ENCODE measurements at places on chromosomes 7 and 10.

DNA sequence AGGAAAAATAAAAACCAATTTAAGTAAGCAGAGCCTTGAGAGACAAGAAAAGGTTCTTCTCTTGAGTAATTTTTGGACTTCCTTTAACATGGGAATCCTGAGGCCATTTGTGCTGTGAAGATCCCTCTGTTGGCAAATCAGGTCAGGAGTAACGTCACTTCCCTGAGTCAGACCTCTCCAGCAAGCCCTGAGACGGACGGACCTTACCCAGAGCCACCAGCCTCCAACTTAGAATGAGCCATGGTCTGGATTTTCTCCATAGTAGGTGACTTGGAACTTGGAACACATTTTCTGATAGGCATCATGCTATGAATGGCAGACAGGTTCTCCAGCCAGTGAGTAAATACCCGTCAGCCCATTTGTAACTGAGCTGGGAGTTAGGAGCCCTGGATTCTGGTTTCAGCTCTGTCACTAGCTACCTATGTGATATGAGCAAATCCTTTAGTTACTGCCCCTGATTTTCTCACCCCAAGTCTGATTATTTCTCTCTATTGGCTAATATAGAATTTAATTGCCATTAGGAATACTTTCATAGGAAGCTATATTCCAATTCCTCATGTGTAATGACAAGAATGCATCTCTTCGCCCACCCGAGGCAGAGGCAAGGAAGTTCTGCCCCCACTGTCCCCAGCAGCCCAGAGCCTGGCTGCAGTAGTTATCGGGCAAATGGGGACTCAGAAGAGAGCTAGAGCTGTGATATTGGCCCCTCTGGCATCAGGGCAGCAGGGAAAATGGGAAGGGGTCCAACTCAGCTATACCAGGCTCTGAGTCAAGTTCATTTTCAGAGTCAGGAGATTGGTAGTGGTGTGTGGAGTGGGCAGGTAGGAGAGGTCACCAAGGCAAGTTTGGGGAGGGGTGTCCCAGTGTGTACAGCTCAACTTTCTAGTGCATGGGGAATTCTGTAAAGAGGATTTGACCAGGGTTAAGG, 153.7 kb upstream of the AGK start:
- no peak for DNase-seq

GRCh38 chr10:4144817-4145216, 359.8 kb upstream of the KLF6 start:
- no peak for DNase-seq

GRCh38 chr10:110777017-110777416, 94.7 kb upstream of the PDCD4 start:
- DNase-seq = no peak

GRCh38 chr7:128910569-128910945, at the start of gene KCP:
TSS of gene KCP (minus strand) at chr7:128910709. CDS start at chr7:128910676, 33 bp downstream.
- DNase-seq = no peak

- DNase-seq = no peak
Observed at GRCh38 chr7:96695581-96695980, 14.1 kb downstream of the SEM1 start.

DNA sequence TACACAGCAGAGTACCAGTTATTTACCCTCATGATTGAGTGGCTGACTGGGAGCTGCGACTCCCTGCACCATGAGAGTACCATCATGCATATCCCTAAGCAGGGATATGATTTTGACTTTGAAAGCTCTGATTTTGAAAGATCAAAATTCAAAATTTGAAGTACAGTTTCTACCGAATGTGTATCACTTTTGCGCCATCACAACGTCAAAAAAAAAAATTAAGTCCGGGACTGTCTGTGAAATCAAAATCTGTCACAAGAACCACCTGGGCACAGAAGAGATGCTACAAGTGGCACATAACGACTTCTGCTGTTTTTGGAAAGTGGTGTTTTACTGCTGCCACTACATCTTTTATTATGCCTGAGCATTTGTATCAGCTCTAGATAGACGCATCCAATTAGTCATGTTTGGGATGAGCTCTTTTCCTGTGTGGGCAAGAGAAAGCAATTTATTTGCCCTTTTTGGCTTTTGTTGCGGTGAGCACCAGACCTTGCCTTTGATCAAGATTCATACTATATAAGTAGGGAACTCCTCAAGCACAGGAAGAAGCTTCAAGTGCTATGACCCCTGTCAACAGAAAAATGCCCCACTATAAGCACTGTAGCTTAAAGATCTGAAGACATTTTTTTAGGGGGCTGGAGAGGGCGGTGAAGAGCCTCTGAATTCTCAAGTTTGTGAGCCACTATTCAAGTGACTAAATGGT, 10.7 kb downstream of the MTPN start:
- DNase-seq = peak; percentile 41

DNA sequence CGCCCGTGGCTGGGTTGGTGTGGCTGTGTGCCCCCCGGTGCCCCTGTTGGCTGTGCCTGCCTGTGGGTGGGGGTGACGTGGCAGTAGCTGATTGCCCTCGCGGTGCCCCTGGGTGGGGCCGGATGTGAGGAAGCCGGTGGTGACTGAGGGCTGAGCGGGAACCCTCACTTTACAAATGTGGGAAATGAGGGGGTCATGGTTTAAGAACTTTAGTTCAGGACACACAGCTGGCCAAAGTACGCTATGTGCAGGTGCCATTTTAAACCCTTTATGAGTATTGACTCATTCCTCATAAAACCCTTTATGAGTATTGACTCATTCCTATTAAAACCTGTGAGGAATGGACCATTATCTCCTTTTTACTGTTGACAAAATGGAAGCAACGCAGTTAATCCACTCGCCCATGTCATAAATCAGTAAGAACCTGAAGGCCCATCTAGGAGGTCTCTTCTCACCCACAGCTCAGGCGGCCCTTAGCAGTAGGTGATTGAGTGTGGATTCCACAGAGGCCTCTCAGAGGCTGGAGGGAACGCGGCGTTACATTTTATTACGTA, 290.1 kb upstream of the COBL start:
- DNase-seq = no peak

GRCh38 chr7:2076649-2077064, 156.1 kb downstream of the MAD1L1 start:
- DNase-seq = no peak

DNA sequence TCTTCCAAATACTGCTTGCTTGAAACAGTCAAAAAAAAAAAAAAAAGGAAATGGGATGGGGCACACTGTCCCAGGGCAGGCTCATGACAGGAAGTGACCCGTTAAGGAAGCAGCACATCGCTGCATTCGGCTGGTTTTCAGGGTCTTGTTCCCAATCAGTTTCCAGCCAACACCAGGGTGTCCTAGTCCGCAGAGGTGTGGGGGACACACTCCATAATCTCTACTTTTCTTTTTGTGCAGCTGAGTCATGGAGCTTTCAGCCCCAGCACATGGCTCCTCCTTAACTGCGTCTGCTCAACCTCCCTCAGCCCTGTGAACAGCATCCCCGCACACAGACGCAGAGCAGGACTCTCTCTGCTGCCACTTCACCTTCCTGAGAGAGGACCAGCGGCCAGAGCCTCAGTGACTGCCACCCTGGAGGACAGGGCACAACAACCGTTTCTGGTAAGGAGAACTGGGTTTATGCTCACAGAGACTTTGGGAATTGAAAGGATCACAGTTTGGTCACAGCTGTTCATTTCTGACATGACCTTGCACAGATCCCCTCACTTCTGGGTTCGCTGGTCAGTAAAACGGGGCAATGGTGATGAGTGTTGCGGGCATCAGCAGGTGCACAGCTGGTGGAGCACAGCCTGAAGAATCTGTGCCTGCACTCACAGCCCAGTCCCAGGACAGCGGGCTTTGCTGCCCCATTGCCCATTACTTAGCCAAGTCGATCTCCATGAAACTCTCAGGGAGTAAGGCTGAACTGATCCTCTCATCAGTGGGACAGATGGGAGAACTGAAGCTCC, at the start of gene GIMAP5:
TSS of gene GIMAP5 (plus strand) at position 154 of the 791 bp plus-strand sequence. CDS start 3,467 bp downstream, outside the sequence.
- DNase-seq = no peak

GRCh38 chr7:85178531-85179298, 8.1 kb downstream of the SEMA3D start:
- DNase-seq = no peak

GRCh38 chr10:117004227-117005025, 561 bp downstream of the SHTN1 start:
- peak; percentile 18 for DNase-seq

- DNase-seq = no peak
Observed at GRCh38 chr7:29420011-29420410, 143.6 kb upstream of the PRR15 start.

DNA sequence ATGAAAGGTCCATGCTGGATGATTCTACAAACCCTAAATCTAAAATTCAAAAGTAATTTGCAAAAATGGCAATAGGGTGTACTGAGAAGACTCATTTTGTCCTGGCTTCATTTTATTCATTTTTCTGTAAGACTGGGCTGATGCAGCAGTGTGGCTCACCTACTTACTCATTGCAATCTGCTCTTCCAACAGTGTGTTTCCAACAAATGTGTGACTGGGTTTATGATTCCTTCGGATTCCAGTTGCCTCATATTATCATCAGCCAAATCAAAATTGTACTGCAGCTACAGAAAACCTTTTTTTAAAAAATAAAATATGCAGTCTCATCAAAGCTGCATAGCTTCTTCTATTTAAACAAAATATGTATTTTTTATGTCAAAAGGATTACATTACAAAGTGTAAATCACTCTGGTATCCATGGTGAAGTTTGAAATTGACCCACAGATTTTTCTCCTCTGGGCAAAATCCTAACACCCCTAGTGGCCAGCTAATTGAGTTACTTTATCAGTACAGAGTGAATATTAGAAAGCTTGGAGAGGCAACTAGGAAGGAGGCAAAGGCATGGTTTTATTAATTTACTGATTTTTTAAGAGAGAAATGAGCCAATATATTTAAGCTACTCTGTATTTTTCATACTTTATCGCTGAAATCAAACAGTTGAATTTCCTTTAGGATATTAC, 390.3 kb downstream of the MAGI2 start:
- no peak for DNase-seq

DNA sequence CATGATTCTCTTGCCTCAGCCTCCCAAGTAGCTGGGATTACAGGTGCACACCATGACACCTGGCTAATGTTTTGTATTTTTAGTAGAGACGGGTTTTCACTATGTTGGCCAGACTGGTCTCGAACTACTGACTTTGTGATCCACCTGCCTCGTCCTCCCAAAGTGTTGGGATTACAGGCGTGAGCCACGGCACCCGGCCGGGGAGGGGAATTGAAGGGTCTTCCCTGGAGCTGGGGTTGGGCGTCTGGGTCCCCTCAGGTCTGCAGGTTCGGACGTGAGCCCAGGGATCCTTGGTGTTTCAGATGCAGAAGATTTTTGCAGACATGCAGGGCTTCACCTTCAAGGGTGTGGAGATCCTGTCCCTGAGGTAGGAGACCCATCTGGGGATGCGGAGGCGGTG, 6.0 kb upstream of the MUC12 start:
- DNase-seq = no peak

DNA sequence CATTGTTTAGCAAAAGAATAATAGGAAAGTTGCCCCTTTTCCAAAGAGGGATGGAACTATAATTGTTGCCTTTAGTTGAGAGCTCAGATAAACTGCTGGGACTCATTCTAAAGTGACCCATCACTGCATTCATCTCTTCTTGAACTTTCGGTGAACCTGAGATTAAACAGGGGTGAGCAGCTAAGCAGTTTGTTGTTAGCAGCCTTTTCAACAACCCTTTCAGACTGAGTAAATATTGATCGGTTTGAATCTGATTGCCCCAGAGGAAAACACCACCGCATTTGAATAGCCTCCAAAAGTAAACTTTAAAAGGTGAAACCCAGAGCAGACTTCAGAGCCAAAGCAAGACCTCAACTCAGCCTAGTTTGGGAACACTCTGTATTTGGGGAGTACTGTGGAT, 4.7 kb downstream of the HOXA1 start:
- DNase-seq = peak; percentile 4

DNA sequence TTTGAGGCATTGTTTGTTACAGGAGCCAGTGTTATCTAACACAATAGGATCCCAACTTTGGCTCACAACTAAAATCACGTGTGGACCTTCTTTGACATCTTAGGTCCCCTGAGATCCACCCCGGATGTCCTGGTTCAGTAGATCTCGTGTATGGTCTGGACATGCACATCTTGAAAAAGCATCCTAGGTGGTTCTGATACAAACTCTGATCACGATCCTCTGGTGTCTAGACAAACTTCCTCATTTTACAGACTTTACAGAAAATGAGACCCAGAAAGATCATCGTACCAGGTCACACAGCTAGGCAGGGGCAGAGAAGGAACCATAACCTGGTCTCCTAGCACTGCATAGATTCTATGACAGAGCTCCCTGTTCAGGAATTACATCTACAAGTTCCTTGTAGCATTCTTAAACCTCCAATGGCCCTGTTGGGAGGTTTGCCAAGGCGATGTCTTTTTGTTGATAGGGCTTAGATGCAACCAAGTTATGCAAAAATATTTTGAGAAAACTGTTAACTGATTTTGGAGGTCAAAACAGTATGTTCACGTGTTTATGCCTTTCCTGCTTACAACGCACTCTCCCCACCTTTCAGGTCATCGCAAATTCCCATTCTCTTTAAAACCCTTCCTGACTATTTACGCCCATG, 30.8 kb upstream of the CHST15 start:
- DNase-seq = no peak

GRCh38 chr7:156458011-156458410, 182.6 kb upstream of the RNF32 start:
- no peak for DNase-seq

GRCh38 chr10:126953886-126954285, 48.7 kb downstream of the DOCK1 start:
- DNase-seq = no peak

- DNase-seq = no peak
Observed at GRCh38 chr10:5551531-5552375, 27.0 kb downstream of the CALML3 start.

- no peak for DNase-seq
Observed at GRCh38 chr7:87445897-87446296, 29.6 kb downstream of the ABCB4 start.

DNA sequence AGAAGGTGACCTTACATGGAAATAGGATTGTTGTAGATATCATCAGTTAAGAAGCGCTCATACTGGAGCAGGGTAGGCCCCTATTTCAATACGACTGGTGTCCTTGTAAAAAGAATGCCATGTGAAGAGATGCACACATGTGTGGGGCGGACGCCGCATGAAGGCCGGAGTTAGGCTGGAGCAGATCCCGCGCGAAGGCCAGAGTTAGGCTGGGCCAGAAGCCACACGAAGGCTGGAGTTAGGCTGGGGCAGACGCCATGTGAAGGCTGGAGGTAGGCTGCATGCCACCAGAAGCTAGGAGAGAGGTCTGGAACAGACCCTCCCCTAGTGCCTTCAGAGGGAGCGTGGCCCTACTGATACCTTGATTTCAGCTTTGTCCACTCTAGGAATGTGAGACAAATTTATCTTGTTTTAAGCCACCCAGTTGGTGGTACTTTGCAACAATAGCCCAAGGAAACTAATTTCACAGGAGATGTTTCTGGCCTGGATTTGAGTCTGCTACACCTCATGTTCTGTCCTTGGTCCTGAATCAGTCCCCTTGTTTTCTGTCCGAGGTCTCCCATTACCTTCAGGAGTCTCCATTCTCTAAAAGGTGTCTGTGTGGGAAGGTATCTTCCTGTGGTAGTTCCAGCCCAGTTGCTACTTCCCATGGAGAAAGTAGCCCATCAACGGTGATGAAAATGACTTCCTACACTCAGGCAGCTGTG, 585.8 kb downstream of the LRMDA start:
- DNase-seq = no peak

GRCh38 chr10:14567421-14567820, 207.3 kb downstream of the FAM107B start:
- DNase-seq = no peak

Measured in NCI-H1105 treated with DMSO at 0.1 percent for 48 hours (cell line).